Activated gamma-delta T cell treated with anti-CD3 and anti-CD28 coated beads, Interleukin-2, amount 50 U/mL, for 16 hours (primary cell): ENCODE measurements at places on chromosomes 6 and 20.

DNA sequence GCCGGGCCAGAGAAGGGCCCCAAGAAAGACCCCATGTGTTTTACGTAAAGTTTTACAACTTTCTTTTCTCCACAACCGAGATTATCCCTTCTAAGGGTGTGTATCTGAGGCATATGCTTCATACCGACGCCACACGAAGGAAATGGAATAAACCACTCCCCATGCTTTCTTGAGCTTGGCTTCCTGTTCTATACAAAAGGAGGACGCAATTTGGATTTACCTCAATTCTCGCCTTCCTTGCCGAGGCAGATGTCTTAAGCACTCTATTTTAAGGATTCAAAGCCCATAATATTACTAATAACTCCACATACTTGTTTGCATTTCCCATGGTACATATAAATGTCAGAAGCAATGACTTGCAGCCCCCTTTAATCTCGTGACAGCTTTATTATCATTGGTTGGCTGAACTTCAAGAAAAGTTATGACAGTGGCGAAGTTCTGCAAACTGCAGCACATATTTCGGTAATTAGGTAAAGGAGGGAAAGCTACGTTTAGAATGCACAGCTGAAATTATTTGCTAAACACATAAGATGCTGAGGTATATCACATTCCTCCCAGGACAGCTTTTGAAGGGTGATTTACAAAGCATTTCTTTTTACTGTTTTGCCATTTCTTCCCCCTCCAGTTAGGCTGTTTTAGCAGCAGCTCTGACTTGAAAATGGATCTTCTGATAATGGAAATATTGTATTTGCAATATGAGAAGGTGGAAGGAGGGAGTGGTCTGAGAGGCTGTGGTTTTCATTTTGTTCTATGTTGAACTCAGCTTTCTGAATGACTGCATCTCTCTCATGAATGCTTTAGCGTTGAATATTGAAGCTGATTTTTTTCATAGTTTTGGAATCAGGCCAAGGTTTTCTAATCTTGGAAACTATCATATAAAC lies 330.5 kb downstream of the EPHA7 start:
- DNase-seq, result no peak

DNA sequence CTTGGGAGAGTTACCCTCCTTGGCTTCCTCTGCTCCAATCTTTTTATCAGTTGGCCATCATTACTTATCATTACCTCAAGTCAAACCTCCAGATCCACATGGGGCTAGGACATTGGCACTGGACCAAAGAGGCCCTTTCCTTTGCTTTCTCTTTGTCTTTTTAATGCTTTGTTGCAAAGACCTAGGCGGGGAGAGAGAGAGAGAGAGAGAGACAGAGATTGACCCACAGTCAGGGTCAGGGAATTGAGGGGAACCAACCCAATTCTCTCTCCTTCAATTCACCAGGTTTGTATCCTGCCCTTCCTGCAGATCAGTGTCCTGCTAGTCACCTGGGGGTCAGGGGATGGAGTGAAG lies 3.5 kb upstream of the VEGFA start:
- DNase-seq, result no peak

GRCh38 chr6:156028335-156029131 lies 572.9 kb upstream of the NOX3 start:
- no peak for DNase-seq

DNA sequence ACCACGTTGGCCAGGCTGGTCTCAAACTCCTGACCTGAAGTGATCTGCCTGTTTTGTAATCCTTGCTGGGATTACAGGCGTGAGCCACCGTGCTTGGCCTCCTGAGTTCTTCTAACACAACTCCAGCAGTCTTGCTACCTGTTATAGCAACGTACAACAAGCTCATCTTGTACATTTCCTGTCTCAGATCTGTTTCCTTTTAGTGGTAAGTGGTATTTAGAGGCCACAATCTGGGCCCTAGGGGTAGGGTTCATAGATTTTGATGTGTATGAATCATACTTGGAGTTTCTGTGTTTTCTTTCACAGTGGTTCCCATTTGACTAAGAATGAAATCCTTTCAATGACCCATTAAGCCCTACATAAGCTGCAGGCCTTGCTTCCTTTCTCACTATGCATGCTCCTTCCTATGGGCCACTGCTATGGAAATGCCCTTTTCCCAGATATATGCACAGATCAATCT lies 27.1 kb upstream of the SYNCRIP start:
- peak; percentile 18 for DNase-seq

- DNase-seq, result no peak
Measured at GRCh38 chr20:36984257-36984638, 32.7 kb upstream of the SAMHD1 start.

GRCh38 chr6:109075934-109076333 lies 18.7 kb downstream of the SESN1 start:
- DNase-seq, result no peak

GRCh38 chr6:149915970-149916865 lies 6.7 kb downstream of the RAET1G start:
- no peak for DNase-seq

DNA sequence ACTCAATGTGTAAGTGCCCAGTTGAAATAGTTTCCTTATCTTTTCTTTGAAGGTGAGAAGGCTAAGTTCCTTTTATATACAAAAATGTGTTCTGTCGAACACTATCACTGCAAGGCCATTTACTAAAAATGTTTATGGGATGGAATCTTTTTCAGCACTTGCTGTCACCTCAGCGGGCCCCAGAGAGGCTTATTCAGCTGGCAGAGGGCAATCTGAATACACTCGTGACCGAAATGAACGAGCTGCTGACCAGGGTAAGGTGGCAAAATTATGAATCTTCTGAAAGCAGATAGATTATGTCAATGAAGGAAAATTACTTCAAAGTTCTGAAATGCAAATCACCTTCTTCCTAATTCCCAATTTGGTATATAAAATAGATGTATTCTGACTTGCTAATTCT lies 340.2 kb downstream of the ARHGAP18 start:
- DNase-seq, result no peak

GRCh38 chr6:88662163-88662580 lies 301.2 kb downstream of the RNGTT start:
- no peak for DNase-seq
